Stimulated activated CD8-positive, alpha-beta memory T cell treated with anti-CD3 and anti-CD28 coated beads, Interleukin-4, amount 100 ng/mL, for 1 hour (primary cell): ENCODE measurements at places on chromosomes 16 and 17.

DNA sequence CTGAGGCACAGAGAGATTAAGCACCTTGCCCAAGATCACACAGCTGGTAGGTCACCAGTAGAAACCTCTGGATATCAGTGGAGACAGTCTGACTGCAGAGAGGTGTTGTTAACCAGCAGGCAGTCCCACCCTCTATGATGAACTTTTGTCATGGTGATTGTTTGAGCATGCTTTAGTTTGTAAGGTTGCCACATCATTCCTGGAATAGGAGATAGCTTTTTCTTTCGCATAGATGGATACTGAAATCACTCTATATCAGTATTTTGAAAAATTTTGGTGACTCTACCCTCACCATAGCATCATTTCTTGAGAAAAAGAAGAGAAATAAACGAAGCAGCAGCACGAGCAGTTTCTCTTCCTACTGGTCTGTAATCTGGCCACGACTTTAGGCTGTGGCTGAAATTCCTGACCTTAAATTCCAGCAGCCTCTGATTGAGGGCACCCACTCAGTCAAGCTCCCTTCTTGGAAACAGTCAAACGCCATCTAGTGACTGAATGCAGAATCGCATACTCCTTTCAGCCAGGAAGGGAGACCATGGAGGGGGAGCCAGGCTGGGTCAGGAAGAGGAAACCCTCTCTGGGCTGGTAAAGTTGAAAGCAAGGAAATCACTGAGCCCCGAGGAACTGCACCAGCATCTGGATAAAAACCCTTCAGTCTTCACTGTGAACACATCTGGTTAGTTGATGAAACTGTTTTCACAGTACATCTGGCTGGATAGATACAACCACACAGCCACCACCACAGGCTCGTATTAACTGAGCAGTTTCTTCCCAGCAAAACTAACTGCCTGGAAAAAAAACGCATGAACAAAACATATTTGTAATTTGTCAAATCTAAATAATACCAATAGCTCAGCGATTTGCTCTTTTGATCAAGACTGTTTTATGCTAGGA lies 108.5 kb upstream of the XYLT1 start:
- no peak for DNase-seq

- DNase-seq, result no peak
Observed at GRCh38 chr17:35942588-35943186, 826 bp downstream of the LYZL6 start.

DNA sequence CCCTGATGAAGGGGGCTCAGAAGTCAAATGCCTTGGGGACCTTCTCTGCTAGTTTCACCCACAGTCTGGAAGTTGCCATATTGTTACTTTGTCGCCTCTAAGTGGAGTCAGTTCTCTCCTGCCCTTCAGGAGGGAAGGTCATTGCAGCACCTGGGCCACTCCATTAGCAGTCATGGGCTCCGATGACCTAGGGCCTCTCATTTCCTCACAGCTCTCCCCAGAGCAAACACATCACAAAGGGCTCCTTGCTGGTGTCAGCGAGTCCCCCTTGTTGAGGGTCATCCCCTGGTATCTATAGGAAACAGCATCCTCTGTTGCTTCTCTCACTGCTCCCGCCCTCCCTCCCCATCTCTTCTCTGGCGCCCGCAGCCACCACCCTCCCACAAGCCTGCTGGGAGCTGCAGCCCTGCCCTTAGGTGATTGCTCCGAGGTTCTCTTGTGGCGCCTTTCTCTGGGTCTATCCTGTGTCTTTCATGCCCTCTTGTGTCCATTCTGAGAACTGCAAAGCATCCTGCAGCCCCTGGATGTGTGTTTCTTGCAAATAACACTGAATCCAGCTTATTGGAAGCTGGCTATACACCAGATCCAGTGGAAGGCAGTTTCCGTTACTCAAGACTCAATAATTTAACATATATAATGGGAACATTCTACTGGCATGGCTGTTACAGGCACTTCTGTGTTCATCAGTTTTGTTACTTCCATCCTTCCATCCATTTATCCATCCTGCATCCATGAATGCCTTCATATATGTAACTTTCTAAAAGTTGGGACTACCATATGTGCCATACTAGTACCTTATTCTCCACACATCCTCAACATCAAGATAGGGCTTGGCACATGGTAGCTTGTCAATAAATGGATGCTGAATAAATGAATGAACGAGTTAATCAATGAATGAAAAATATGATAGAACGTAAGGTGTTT lies 21.2 kb downstream of the PDILT start:
- DNase-seq, result no peak

- no peak for DNase-seq
Observed at GRCh38 chr16:24396350-24397271, 140.5 kb downstream of the CACNG3 start.

DNA sequence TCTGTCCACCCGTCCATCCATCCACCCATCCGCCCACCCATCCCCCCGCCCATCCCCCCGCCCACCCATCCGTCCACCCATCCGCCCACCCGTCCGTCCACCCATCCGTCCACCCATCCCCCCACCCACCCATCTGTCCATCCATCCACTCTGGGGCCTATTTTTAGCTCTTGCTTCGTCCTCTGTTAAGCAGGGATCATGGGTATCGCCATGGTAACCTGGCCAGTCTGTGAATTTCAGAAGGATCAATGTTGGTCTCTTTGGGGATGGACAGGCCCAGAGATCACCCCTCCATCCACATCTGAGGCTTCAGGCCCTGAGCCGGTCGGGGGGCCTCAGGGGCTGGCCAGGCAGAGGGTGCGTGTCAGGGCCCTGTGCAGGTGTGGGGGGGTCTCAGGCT lies 15.2 kb upstream of the DPEP1 start:
- DNase-seq, result no peak

- no peak for DNase-seq
Observed at GRCh38 chr17:62692721-62693431, 65.4 kb downstream of the MRC2 start.

GRCh38 chr16:79169239-79169638 lies 431.3 kb downstream of the MAF start:
- no peak for DNase-seq

GRCh38 chr17:73028299-73028755 lies 64.2 kb downstream of the SLC39A11 start:
- no peak for DNase-seq

- no peak for DNase-seq
Observed at GRCh38 chr16:53789137-53789536, 85.2 kb downstream of the FTO start.
